ENCODE measurements at places on chromosomes 2 and 18.
A peak's percentile ranks its signal among the peaks of the same experiment; 100 is the strongest.

DNA sequence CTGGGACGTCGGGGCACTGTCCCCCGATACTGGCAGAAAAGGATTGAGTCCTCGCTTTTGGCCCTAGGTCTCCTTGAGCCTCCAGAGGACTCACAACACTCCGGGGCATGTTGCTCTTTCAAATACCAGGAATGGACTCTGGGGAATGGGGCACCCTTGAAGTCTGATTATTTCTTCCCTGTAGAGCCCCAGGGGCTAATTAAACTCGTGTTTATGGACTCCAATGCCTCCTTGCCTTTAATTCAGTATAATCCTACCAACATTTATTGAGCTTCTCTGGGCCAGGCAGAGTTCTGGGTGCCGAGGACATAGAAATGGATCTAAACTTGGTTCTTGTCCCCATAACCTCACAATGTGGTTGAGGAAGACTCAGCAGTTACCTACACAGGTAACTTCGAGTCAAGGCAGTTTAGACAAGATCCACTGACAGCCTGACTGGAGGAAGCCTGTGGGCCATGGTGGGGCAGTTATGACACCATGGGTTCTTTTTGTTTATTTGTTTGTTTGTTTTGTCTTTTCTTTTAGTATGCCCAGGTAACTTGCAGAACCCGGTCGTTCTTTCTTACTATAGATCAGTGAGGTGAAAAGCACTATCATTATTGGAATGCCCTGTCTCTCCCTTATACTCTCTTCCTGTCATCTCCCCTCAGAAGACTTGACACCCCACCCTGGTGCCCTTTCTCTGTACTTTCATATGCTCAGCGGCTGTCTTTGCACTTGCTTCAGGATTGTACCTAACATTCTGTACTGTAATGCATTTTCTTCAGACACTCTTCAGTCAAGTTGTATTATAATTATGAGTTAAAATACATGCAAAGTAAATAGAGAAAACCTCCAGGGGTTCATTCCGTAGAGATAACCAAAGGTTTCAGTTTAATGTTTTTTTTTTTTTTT lies 3.2 kb downstream of the CFLAR start:
- DNase-seq, result no peak
- peaks cover 52% of the 10 kb centered on the region for H3K4me1 ChIP-seq
- no peaks in the 10 kb centered on the region for H3K27me3 ChIP-seq
- H3K4me3 ChIP-seq, result peak overlapping the region; percentile 92
- H3K27ac ChIP-seq, result peak overlapping the region; percentile 97
- peaks cover 4% of the 10 kb centered on the region for H3K36me3 ChIP-seq

GRCh38 chr2:128835342-128835855 lies 516.7 kb upstream of the HS6ST1 start:
- no peaks in the 10 kb centered on the region for H3K4me1 ChIP-seq
- no peaks in the 10 kb centered on the region for H3K36me3 ChIP-seq
- DNase-seq, result no peak
- no peaks in the 10 kb centered on the region for H3K27me3 ChIP-seq
- H3K4me3 ChIP-seq, result no peak overlapping the region

- no peaks in the 10 kb centered on the region for H3K27me3 ChIP-seq
- DNase-seq, result no peak
- H3K4me3 ChIP-seq, result peak overlapping the region; percentile 19
- H3K27ac ChIP-seq, result no peak overlapping the region
- peaks cover 23% of the 10 kb centered on the region for H3K36me3 ChIP-seq
Observed at GRCh38 chr2:10339647-10340592, 37.2 kb downstream of the HPCAL1 start.

DNA sequence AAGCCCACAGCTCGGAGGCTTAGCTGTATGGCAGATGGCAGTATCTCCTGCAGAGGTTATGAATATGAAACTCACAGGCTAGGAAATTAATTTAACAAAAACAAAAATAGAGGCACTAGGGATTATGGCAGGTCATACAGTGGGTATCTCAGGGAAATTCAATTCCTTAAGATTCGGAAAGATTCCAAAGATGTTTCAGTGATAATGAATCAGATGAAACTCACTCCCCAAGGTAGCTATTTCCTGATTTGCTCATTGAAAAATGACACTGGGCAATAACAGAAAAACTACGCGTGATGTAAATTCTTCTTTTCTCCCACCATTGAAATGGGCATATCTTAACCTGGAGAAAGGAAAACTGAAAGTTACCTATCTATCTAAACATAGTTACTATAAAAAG lies 414.1 kb downstream of the STK39 start:
- no peaks in the 10 kb centered on the region for H3K27me3 ChIP-seq
- H3K4me1 ChIP-seq, result no peaks in the 10 kb centered on the region
- H3K4me3 ChIP-seq, result no peak overlapping the region

DNA sequence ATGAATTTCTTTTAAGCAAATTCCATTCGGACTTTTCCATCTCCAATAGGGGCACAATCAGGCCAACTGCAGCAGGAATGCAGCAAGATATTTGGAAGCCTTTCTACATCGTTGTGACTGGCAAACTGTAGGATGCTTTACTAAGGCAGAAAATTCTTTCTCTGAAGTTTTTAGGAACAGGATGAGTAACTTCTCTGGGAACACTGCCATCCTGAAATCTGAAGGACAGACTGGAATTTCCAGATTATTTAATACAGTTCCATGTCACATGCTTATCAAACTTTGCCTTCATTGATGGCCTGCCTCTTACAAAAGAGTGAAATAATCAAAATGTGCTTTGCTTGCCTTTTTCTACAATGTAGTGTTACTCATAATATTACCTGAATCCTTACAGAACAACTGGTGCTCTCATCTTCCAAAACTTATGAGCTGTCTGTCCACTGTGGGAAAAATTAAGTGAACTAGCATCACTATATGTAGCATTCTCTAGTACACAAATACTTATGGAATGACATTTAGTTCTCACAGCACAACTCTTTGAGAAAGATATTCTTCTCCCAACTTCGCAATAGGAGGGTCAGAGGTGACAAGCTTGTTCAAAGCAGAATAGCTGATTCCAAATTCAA lies 32.0 kb upstream of the MAP2 start:
- H3K27ac ChIP-seq, result no peak overlapping the region
- no peaks in the 10 kb centered on the region for H3K36me3 ChIP-seq
- no peak overlapping the region for H3K4me3 ChIP-seq
- H3K27me3 ChIP-seq, result peaks cover 2% of the 10 kb centered on the region

DNA sequence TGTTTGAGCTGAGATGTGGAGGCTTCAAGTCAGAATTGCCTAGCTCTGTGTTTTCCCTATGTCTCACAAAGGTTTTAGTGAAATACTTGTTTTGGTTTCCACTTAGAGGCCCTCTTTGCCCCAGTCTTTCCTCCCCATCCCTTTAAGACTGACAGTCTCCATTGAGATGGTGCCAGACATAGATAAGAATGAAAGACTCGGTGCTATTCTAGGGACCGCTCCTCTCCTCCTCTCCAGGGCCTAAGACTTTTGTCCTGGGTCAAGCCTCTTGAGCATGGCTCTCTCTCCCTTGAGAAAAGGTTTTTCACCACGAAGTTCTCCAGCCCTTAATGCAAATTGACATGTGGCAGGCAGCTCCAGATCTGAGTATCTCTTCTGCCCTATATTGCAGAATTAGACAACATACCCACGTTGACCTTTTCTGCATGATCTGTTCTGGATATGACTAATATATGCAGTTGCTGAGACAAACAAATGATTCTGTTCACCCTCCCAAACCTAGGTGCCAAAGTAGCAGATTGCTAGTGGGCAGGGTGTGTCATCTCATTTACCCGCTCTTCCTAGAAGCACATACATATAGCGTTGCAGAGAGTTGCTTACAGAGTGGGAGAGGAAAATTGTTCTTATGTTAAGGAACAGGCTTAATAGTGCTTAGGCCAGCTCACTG lies 47.5 kb upstream of the ACSL3 start:
- H3K4me1 ChIP-seq, result no peaks in the 10 kb centered on the region
- no peaks in the 10 kb centered on the region for H3K36me3 ChIP-seq
- H3K27me3 ChIP-seq, result no peaks in the 10 kb centered on the region
- H3K4me3 ChIP-seq, result no peak overlapping the region
- no peak overlapping the region for H3K27ac ChIP-seq

DNA sequence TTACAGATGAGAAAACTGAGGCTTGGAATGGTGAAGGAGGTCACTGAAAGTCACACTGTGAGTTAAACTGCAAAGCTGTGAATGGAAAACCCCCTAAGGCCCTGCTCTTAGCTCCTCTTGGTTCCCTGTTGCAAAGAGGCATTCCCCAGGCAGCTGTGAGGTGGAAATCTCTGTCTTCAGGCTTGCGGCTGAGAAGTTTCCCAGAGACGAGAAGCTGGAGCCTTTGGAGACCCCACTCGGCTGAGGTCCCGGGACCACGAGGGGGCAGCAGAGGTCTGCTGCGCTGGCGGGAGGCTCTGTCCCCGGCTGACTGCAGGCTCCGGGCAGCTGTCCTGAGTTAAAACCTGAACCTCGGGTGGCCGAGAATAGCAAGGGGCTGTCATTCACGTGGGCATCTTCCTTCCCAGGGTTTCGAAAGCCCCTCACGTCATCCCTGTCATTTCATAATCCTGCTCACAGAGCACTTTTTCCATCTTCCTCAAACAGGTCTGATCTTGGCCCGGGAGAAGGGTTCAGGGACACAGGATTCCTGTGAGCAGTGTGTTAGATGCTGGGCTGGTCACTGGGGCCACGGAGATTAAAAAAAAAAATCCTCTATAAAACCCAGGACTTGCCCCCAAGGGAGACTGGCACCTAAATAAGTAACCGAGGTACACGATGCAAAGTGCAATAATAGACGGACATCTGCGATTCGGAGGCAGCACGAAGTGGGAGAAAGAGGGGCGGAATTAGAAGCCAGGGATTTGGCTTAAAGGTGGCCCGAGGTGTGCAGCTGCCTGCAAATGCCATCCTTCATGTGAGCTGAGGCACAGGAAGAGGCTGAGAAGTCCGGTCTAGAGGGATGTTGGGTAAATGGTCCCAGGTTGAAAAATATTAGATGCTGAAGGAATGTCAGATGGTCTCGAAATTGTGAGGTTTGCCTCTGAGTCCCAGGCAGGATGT lies 24.6 kb upstream of the ATOH8 start:
- no peak overlapping the region for H3K27ac ChIP-seq
- no peak overlapping the region for H3K4me3 ChIP-seq
- DNase-seq, result peak; percentile 49

DNA sequence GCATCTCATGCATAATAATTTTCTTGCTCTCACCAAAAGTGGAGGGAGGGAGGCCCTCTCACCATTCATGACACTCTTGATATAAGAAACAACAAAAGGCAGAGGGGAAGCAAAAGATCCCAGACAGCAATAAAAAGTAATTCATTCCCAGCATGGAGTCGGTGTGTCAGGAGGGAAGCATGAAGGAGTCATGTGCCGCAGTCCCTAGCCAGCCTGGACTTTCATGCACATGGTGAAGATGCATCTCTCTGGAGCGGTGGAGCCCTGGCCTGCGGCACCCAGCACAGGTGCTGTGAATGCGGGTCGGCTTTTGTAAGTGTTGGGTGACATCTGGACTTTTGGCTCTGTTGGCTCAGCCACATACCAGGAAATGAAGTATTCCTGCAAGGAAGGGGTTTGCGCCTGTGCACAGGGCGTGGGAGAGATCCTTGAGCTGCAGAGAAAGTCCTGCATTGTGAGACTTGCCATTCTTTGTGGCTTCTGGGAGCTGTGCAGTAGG lies 119.4 kb downstream of the COPS8 start:
- H3K27ac ChIP-seq, result no peak overlapping the region
- H3K27me3 ChIP-seq, result no peaks in the 10 kb centered on the region
- H3K4me3 ChIP-seq, result no peak overlapping the region
- H3K36me3 ChIP-seq, result no peaks in the 10 kb centered on the region
- no peaks in the 10 kb centered on the region for H3K4me1 ChIP-seq

DNA sequence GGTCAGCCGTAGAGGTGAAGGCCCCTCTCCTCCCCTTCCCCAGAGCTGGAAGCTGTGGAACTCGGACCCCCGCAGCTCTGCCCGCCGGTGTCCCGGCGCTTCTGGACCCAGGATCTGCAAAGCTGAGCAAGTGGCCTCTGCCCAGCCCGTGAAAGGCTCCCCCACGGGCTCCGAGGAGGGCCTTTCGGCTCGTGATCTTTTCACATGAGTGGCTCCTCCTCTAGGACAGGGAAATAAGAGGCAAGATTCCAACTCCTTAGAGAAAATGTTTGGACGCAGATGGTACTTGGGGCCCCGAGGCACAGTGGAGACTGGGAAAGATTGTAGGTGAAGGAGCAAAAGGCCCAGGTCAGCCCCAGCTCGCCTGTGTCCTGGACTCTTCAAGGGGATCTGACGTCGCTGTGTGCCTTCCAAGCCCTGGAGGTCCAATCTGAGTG lies 48.2 kb upstream of the SP3 start:
- H3K36me3 ChIP-seq, result no peaks in the 10 kb centered on the region
- H3K4me1 ChIP-seq, result no peaks in the 10 kb centered on the region
- H3K27me3 ChIP-seq, result no peaks in the 10 kb centered on the region
- no peak for DNase-seq

DNA sequence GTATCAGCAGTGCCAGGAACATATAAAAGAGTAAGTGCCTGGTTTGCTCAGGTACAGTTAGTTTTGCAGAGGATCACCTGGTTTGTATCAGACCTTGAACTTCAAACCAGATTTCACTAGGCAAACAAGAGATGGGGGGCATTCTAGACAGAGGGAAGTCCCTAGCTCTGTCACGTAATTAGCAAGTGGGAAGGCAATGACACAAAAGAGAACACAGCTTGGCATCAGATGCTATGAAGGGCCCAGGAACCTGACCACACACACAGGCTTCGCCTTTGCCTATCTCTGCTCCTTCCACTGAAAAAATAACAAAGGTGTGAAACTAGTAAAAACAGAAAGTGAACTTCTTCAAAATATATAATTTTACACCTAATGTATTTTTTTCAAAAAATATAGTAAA lies 62.6 kb downstream of the CERKL start:
- no peak overlapping the region for H3K4me3 ChIP-seq
- no peak overlapping the region for H3K27ac ChIP-seq
- DNase-seq, result no peak
- H3K36me3 ChIP-seq, result no peaks in the 10 kb centered on the region

DNA sequence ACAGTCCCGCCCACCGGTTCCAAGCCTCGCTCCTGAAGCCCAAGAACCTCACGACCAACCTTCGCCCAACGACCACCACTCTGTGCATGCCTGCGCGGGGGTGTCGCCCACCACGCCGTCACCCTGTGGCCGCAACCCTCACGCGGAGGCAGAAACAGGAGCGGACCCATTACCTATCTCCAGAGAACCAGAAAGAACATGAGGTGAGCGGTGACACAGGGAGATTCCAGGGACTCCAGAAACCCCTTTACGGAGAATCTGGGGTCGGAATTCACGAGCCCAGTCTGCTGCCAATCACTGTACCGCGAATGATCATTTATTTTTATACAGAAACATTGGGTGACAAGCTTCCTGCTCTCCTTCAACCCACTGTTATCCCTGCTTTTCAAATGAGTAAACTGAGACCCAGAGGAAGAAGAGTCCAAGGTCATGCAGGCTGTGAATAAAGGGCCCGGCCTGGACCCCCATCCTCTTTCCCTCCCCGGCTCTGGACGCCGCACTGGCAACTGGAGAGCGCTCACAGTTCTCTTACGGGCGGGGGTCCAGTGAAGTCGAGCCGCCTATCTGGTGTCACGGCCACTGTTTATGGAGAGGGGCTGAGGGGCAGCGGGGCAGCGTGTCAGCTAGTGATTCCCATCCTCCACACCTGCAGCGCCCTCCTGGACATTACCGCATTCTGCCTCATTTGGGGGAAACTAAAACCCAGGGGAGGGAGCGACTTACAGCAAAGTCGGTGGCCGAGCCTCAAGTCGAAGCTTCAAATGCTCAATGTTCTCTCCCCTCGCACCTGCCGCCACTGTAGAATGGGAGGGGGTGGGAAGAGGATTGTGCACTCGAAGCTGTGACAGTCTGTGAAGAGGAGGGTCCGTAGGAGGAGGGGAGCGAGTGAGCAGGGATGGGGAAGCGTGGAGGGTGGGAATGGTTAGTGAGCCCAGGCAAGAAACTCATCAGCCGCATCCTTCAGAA lies 723 bp upstream of the SLC30A3 start:
- DNase-seq, result no peak
- no peaks in the 10 kb centered on the region for H3K36me3 ChIP-seq
- H3K4me1 ChIP-seq, result peaks cover 5% of the 10 kb centered on the region
- H3K27me3 ChIP-seq, result peaks cover 21% of the 10 kb centered on the region
- H3K27ac ChIP-seq, result no peak overlapping the region
- peak overlapping the region; percentile 86 for H3K4me3 ChIP-seq
